Mesenteric fat pad (tissue), 1 donor: ENCODE measurements at places on chromosomes 6 and 20.

DNA sequence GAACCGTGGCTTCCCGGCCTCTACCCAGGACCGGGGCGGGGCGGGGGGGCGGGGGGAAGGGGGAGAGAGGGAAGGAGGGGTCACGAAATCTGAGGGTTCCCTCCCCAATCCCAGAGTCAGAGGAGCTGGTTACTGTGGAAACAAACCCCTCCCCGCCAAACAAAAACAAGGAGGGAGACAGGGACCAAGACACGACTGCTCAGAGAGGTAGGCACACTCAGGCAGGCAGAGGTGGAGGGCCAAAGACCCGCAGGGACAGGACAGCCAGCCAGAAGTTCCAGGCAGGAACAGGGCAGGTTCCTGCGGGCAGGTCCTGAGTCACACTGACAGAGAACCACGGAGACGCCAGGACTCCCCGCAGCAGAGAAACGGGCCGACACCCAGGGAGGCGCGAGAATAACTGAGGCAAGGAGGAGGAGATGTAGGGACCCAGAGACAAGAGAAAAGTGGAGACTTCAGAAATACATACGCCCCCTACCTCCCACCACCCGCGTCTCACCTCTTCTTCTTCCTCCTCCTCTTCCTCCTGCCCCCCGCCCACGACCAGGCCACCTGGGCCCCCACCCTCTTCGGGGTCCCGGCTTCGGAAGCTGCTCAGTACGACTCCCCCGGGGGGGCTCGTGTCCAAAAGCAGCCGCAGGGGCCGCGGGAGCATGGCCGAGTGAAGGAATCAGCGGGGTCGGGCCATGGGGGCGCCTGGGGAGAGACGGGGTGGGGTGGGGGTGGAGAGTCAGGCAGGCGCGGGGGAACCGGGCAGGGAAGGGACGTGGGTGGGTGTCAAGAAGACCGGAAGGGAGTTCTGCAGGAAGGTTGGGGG is 578 bp downstream of the RGL2 start:
- DNase-seq, result no peak

DNA sequence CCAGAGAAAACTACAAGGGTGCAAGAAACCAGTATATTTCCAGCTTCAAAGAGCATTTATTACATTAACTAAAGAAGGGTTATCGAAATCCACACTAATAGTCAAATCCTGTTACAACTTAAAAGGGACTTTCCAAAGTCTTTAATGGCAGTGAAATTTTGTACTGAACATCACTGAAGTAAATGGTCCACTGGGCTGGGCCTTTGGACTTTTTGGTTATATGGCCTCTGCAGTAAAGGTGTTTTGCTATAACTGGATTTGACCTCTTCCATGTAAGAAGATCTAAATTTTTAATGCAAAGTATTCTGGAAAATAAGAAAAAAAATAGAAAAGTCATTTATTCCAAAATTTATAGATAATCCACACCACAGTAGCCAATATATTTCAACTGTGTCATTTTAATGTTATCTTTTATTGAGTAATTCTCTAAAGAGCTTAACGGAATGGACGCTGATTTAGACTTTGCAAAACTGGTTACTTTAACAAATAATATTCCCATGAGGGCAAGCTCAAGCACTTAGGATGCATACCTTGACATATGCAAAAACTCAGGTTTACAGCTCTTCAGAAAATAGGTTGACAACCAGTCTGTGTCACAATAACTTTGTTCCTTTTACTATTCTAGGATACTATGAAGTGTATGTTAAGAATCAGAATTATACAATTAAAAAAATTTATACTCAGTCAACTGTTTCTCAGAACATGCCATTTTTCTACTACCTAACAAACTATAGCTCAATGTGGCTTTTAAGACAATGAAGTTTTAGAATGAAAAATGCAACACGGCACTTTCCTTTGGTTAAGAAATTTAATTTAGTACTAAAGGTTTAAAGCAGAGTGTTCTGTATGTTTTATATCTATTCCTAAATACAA is 7.0 kb downstream of the RBM39 start:
- DNase-seq, result no peak

DNA sequence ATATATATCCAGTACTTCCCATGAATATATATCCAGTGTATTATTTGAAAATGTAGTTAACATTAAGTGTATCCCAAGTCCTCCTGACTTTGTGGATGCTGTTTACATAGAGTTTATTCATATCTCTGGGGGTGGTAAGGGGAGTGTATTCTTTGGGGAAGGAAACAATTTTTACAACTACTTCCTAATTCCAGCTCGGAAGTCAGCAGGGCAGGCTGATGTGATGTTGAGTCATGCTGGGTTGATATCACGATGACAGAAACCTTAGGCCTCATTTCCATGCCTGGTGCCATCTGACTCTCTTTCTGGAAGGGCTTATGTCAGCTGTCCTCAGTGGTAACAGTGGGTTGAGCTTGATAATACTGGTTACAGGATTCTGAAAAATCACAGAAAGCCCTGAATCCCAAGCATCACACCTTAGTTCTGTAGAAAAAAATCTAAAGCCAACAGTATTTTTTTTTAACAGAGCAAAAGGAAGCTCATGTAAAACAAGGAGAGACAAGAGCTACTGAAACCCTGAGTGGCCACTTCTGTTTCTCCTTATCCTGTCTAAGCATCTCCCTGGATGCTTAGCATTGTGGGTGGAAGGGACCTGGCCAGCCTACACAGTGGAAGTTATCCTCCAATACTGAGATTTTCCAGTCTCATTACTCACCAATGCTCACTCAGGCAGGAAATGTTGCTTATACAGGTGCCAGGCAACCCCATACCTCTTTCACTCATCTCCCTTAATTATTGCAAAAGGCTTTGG is 75.2 kb upstream of the IYD start:
- DNase-seq, result no peak

- DNase-seq, result no peak
These were observed 40.5 kb upstream of the MDGA1 start for GRCh38 chr6:37738216-37738615.

GRCh38 chr6:225121-225721 is 67.1 kb upstream of the DUSP22 start:
- DNase-seq, result no peak

- no peak for DNase-seq
These were observed 501.1 kb upstream of the JAG1 start for GRCh38 chr20:11174861-11175260.

GRCh38 chr6:170137176-170137891 is 153.5 kb downstream of the DLL1 start:
- peak; percentile 85 for DNase-seq
